ENCODE measurements at places on chromosomes 2 and 18.

GRCh38 chr2:233404222-233404621 lies 49.9 kb downstream of the DGKD start:
- no peak for DNase-seq

DNA sequence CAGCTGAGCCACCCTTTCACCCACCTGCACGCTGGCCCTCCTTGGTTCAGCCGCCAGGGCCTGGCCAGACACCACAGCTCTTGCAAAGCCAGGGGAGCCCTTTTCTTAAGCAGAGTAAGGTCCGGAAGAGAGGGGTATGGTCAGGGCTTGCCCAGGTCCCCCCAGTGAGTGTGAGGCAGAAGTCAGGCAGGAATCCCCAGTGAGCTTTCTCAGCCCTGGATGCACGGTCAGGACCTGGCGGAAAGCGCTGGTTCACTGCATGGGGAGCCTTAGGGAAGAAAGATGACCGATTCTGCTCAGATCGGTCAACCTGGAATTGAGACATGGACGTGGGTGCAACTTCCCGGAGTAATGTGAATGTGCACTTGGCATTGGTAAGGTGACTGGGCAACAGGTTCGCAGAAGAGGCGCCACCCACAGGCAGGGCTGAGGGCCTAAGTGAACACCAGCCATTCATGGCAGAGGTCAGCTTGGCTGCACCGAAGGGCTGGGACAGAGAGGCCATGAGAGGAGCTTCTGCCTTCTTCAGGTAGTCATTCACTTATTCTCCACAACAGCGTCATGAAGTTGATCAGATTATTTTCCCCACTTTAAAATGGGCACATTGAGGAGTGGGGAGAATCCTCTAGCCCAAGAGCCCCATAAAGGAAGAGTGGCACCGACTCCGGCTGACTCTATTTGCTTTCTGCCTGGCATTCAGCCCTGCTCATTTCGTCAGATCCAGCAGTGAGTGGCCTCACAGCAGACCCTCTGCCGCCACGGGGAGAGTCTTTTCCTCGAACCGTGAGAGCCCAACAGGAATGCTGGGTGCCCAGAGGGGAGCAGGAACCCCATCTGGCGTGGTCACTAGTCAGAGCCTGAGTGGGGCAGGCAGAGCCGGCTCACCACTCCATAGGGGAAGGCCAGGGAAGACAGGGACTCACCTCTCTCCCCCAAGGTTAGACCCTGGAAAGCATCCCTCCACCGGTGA lies 35.8 kb downstream of the SCTR start:
- DNase-seq = no peak

GRCh38 chr2:144650907-144651306 lies 131.0 kb upstream of the ZEB2 start:
- DNase-seq = no peak

- DNase-seq = no peak
Observed at GRCh38 chr2:218002845-218003180, at the start of gene TNS1. TNS1 (minus strand) TSS chr2:218002995; CDS start chr2:218002872, 123 bp downstream.

DNA sequence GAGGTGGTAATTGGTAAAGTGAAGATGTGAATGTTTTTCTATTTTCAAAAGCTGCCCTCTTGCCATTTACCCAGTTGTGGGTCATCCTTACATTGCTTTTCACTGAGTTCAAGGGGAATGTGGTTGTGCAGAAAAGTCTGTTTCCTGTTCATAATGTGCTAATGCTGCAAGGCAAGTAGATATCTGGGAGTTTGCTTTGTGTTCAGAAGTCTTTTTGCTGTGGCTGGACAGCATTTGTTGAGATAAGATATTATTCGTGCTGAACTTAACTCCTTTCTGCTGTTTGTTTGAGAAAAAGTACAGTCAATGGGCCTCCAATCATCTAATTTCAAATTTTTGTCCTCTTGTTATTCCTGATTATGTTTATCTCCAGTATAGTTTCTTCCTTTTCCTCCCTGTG lies 263.2 kb downstream of the LTBP1 start:
- DNase-seq = no peak

GRCh38 chr2:230757476-230757875 lies 44.8 kb downstream of the CAB39 start:
- DNase-seq = no peak

- DNase-seq = no peak
Observed at GRCh38 chr2:176656776-176657140, 387.5 kb downstream of the MTX2 start.

DNA sequence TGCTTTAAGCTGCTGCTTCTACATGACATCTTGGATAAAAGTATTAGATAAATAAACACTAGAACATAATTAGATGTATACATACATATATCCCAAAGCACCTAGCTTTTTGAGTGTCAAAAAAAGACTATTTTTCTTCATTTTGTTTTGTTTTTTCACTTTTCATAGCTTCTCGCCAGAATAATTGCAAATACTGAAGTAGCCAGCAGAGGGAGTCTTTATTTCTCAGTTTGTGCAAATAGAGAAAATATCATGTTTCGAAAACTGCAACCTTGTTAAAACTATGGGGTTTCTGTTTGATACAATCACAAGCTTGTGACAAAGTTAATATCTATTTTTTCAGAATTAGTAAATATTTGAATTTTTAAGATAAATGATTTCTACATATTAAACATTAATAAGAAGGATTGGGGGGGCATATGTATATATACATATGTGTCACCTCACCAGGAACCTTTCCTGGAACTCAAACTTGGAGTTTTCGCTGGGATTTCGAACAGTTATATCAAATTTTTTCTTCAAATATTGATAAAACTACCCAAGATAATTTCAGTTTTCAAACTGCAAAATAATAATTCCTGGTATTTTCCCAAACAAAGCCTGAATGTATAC lies 61.0 kb downstream of the GRB14 start:
- no peak for DNase-seq

DNA sequence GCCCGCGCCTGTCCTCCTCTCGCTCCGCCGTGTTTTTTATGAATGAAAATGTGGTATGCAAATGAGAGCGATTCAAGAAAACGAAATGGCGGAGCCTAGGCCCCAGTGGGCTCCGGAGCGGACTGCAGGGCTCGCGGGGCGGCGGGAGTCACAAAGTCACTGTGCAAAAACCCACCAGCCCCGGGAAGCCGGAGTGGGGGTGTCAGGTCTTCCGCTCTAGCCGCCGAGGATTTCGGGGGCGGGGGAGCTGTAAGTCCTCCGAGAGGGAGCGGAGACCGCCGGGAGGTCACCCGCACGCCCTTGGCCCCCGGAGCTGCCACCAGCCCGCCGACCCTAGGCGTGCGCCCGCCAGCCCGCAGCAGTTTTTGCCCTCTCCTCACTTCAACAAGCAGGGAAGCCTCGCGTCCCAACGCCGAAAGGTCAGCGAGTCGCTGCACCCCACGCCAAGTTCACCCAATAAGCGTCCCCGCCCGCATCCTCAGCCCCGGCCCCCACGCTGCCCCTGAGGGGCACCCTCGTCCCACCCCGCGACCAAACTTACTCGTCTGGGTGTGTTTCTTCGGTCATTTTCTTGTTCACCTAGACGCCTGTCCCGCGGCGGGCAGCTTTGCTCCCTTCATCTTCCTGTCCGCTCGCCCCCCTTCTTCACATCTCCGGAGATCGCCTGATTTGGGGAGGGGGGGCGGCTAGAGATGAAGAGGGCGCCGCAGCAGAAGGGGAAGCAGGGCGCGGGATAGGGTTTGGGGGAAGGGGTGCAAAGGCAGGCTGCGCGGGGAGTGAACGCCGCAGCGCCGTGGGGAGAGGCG lies 775 bp downstream of the SPRED2 start:
- DNase-seq = no peak

- DNase-seq = no peak
Observed at GRCh38 chr2:38740851-38741731, 10.1 kb downstream of the SRSF7 start.

GRCh38 chr2:161042990-161043625 lies 117.1 kb upstream of the TANK start:
- DNase-seq = no peak
